ENCODE measurements at places on chromosomes 11 and 22.

DNA sequence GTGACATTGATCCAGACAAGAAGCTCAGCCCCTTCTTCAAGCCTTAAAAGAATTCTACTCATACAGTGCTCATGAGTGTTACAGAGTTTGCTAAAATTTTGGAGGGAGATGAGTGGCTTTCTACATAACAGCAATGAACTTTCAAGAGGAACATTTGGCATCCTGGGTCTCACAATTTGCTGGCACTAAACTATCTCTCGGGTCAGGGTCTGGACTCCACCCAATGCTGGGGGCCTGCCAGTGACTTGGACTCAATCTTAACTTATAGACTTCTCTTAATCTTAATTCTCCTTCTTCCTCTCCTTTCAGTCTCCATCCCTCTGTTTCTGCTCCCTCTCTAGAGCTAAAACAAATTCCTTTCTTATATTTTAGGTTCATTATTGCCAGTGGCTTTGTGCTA lies 317.9 kb downstream of the TMEM135 start:
- no peak for DNase-seq

- no peak for DNase-seq
Observed at GRCh38 chr11:105204636-105205035, 65.1 kb upstream of the CARD18 start.

- no peak for DNase-seq
Observed at GRCh38 chr11:8218840-8219239, 44.8 kb downstream of the LMO1 start.

DNA sequence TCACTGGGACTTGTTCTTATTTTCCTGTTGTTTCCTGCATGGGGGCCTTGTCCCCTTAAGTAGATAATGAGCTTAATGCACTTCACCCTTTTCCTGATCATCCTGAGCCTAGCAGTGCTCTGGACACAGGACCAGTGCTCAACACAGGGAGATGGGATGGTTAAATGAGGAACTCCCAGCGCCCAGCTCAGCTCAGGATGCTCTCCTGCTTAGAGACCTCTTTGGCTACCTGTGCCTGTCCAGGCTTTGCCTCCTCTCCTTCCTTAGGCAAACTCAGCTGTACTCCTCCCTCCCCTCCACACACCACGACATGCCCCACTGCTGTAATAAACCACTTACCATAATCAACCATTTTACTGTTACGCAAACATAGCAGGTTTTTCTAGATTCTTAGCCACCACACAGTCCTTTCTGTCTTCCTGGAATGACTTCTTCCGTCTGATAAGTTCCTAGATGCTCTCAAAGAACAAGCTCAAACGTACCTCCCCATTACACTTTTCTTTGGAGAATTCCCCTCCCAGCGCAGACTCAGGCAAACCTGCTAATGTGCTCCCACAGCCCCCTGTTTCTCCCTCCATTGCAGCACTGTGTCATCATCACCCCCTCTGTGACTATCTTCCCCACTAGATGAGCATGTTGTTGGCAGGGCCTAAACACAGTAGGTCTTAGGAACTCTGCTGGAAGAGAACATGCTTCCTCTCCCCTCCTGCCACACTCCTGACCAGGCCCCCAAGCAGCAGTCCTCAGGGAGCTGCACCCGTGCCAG lies 113.6 kb downstream of the MICAL2 start:
- no peak for DNase-seq

DNA sequence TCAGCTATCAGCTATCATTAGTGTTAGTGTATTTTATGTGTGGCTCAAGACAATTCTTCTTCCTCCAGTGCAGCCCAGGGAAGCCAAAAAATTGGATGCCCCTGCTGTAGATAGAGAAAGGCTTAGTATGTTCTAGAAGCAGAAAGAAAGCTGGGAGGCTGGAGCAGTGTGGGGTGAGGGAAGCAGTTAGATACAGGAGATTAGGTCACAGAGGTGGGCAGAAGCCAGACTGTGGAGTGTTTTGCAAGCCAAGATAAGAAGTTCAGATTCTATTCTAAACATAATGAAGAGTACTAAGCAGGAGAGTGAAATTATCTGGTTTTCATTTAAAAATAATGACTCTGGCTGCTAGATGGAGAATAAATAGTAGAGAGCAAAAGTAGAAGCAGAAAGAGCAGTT lies 381.7 kb downstream of the DCDC1 start:
- DNase-seq: no peak

DNA sequence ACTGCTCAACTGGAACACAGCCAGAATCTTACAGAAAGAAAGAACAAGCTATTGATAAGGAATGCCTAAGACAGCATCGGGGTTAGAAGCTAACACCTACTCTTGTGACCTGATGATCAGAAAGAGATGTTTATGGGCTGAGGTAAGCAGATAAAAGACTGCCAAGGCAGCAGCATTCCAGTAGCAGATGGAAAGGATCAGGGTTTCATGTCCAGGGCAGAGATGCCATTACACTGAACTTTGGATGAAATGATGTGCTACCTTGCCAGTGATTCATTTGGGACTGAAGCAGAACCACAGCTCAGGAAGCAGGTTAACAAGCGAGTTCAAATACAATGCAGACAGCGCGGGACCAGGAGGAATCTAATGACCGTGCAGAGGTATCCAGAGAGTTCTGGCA lies 27.1 kb upstream of the APOA1 start:
- DNase-seq: no peak

Data from ecto neural progenitor cell (in vitro differentiated cells).